LNCaP clone FGC (cell line): ENCODE measurements at places on chromosomes 1 and 21.
A peak's percentile ranks its signal among the peaks of the same experiment; 100 is the strongest.

GRCh38 chr1:97999320-97999719, 78.5 kb upstream of the DPYD start:
- DNase-seq: no peak

DNA sequence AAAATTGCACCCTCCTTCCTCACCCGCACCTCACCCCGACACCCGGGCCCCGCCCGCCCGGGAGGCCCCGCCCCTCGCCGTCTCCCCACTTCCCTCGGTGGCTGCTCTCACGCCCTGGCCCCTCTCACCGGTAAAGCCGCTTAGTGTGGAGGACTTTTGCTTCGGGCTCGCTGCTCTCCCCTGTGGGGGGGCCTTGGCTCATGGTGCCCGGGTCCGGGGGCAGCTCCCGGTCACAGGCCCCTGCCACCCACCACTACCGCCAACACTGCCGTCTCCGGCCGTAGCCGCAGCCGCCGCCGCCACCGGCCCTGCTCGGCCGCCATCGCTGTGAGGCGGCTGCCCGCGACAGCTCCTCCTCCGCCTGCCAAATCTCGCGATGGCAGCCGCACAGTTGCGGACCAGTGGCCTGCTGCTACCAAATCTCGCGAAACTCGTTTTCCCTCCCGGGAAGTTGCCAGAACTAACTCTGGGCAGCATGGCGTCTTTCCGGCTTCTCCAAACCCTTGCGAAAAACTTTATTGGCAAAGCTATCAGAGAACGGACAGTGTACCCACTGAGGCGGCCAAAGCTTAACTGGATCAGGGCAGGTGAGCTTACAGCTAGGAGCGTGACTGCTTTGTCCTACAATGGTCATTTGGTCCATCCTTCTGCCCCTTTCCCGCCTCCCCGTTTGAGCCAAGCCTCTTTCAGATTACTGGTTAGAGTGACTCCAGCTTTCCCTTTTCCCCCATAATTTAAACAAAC, at the start of gene SMG5:
TSS of gene SMG5 (minus strand) at position 347 of the 744 bp plus-strand sequence. CDS start at position 202, 145 bp downstream.
- DNase-seq: peak; percentile 98

GRCh38 chr1:20165522-20165951, 20.4 kb upstream of the UBXN10 start:
- DNase-seq: no peak

GRCh38 chr21:40706806-40707655, 139.9 kb downstream of the DSCAM start:
- no peak for DNase-seq

GRCh38 chr1:9291914-9292360, 757 bp upstream of the SPSB1 start:
- no peak for DNase-seq

GRCh38 chr1:243267914-243268653, 12.2 kb downstream of the SDCCAG8 start:
- DNase-seq: peak; percentile 27
